ENCODE measurements at places on chromosomes 5 and 9. TPM values are rescaled to one million over a fixed set of nuclear protein-coding genes. Genes with fewer than 3 reads are reported as not detected.

The GHR gene
- 0.03 TPM for total RNA-seq

The CBY3 gene
- not detected for total RNA-seq

The SAPCD2 gene
- total RNA-seq = 22.3 TPM

The HCN1 gene
- total RNA-seq = not detected

The TXNDC8 gene
- not detected for total RNA-seq

The LHX3 gene
- 0.10 TPM for total RNA-seq
